Frontal cortex (tissue), 4 donors: ENCODE measurements at places on chromosomes 1 and 21.

DNA sequence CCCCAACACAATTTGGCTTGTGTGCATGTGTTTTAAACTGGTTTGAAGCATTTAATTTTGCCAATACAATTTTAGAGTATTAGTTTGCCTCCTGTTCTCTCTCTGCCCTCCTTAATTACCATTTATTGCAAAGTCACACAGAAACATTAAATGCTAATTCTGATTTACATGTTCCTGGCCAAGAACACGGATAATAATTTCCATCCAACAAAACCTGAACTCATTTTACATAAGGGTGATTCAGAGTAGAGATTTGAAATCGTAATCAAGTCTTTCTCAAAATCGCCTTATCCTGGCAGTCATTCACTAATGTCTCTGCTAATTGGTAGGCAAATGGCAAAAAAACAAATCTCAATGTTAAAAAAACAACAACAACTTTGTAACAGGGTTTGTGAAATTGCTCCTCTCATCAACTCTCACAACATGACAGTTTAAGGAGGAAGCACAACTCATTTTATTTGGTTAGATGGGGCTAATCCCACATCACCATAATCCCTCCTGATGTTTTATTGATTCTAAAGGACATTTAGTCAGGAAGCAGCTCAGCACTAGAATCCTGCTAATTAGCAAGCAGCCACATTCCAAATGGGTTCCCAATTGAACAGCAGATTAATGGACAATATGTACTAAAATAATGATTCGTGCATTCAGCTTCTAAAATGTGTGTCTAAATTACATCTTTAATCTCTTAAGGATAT, 55.9 kb downstream of the C1orf87 start:
- DNase-seq: no peak

- DNase-seq: no peak
Measured at GRCh38 chr1:71118086-71118485, 37.3 kb upstream of the ZRANB2 start.

GRCh38 chr1:178134061-178134460, 40.2 kb downstream of the RASAL2 start:
- DNase-seq: no peak

DNA sequence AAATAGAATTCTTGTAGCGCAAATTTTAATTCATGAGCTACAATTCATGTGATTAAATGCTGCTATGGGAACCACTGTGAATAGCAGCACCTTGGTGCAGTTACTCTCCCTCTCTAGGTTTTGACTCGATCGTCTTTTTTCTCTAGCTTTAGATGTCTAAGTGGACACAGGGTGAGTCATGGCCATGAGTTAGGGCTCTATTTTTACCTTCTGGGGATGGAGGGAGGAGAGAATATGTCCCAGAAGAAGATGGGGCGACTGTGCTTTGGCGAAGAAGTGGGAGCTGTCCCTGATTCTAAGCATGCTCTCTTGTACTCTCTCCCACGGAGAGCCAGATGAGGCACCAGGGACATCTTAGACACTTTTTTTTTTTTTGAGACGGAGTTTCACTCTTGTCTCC, 1.6 kb upstream of the OR2B11 start:
- DNase-seq: no peak

DNA sequence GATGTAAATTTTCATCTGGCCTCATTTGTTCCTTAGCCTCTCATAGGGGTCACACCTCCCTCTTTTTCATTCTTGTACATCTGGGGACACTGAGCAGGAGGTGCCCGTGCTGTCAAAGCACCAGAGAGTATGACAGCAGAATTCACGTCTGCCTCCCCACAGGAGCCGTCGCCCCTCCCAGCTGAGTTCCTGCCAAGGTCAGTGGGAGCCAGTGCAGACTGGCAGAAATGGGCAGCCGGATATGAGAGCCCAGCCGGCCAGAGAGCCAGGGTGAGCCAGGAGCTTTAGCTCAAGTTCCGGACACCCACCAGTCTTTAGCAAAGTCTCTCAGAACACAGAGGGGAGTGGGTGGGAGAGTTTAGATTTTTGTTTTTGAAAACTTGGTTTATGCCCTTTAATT, 21.9 kb downstream of the GPR137B start:
- no peak for DNase-seq

DNA sequence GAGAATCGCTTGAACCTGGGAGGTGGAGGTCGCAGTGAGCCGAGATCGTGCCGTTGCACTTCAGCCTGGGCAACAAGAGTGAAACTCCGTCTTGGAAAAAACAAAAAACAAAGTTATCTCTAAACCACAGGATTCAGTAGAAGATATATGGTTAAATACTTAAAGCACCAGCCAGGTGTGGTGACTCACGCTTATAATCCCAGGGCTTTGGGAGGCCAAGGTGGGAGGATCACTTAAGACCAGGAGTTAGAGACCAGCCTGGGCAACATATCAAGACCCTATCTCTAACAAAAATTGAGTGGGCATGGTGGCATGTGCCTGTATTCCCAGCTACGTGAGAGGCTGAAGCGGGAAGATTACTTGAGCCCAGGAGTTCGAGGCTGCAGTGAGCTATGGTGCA, 5.6 kb downstream of the NECAP2 start:
- no peak for DNase-seq

GRCh38 chr1:222691016-222691415, 21.3 kb downstream of the AIDA start:
- DNase-seq: no peak

DNA sequence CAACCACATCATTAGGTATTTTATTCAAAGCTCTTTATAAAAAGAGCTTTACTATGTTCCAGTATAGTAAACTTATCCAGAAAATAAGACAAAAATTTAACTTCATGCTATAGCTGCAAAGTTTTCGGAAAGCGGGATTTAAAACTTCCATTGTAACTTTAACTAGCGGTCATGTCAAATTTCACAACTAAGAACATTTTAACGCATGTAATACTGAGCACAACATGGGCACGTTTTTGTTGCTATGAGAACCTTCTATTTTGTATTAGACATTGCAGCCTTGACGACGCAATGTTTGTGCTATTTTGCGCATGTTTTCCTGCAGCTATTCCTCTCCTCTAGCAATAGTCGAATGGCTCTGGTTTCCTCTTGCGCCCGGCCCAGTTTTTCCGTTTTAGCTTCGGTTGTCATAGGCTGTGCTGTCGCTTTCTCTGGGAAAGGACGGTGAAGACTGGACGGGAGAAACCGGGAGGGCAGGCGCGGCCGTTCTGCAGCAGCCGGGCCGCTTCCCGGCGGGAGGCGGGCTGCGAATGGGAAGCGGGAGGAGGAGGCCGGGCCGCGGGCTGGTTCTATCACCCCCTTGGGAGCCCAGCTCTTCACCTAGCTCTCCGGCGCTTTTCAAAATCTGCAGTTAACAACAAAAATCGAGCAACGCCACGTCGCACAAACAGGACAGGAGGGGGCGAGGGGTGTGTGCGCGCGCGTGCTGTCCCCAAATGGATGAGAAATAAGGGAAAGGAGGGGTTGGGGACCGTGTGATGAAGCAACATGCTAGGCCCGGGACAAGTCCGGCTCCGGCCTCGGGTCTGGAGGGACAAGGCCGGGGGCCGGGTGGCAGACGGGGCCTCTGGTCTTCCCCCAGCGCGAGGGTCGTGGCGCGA, 105.3 kb upstream of the HNRNPU start:
- peak; percentile 27 for DNase-seq

DNA sequence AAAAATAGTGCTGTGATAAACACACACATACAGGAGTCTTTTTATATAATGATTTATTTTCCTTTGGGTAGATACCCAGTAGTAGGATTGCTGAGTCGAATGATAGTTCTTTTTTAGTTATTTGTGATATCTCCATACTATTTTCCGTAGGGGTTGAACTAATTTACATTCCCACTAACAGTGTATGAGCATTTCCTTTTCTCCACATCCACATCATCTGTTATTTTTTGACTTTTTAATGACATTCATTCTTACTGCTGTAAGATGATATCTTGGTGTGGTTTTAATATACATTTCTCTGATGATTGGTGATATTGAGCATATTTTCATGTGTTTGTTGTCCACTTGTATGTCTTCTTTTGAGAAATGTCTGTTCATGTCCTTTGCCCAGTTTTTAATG, 78.3 kb downstream of the NIBAN1 start:
- no peak for DNase-seq

DNA sequence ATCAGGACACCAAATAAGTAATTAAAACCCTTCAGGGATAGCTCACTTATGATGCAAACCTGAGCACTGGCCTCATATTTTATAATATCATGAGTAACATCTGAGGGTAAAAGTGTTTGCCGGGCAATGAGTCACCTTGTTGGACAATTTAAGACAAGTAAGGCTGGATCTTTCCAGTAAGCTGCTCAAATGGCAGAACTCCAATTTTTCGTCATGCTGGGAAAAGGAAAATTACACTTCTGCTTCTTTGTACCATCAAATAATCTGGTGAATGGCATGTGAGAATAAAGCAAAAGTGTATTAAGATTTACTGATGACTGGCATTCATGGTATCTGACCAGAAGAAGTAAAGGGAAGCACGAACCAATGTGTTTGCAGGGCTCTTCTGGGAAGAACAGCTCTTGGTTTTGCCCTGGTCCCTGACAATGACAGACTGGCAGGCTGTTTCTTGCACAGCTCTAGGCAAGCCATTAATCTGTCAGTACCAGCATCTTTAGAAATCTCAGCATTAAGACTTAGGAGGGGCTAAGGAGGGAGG, 392.2 kb downstream of the VAV3 start:
- no peak for DNase-seq

- peak; percentile 60 for DNase-seq
Measured at GRCh38 chr1:12230549-12231275, 882 bp downstream of the VPS13D start.

DNA sequence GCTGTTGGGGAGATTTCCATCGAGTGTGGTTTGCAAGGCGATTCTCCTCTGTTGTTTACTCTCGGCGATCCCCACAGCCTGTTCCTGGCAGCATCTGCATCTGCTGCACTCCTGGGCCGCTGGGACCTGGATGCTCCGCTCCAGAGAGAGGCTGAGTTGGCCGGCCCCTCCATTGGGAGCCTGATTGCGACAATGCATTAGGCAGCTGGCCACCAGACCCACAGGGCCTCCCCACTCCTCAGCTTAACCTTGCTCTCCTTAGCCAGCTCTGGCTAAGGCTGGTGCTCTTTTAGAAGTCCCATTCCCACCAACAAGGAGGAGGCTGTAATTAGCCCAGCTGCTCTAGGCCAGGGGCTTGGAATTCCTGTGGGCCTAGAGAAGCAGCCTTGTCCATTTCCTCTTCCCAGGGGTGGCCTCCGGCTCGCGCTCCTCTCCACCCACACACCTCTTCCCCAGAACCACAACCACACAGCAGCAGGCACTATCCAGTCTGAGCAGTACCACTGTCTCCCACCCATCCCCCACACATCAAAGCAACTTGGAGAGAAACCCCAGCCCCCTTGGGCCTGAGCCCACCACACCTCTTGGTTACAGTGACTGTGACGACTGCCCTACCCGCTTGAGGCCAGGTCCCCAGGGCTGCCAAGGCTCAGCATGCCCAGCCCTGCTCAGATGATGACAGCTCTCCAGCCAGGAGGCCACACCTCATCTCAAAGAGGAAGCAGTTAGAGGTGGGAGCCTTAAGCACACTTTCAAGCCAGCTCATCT, 193.8 kb upstream of the EDN2 start:
- DNase-seq: no peak

DNA sequence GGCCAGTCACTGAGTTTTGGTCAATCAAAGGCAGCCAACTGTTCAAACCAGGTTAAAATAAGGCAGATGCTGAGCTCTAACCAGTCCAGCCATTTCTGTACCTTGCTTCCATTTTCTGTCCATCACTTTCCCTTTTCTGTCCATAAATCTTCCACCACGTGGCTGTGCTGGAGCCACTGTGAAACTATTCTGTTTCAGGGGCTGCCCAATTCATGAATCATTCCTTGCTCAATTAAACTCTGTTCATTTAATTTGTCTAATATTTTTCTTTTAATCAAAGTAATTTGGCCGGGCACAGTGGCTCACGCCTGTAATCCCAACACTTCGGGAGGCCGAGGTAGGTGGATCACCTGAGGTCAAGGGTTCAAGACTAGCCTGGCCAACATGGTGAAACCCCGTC, 22.7 kb upstream of the LGALS8 start:
- no peak for DNase-seq

- no peak for DNase-seq
Measured at GRCh38 chr1:143699731-143700130, 272.1 kb downstream of the FAM72C start.

DNA sequence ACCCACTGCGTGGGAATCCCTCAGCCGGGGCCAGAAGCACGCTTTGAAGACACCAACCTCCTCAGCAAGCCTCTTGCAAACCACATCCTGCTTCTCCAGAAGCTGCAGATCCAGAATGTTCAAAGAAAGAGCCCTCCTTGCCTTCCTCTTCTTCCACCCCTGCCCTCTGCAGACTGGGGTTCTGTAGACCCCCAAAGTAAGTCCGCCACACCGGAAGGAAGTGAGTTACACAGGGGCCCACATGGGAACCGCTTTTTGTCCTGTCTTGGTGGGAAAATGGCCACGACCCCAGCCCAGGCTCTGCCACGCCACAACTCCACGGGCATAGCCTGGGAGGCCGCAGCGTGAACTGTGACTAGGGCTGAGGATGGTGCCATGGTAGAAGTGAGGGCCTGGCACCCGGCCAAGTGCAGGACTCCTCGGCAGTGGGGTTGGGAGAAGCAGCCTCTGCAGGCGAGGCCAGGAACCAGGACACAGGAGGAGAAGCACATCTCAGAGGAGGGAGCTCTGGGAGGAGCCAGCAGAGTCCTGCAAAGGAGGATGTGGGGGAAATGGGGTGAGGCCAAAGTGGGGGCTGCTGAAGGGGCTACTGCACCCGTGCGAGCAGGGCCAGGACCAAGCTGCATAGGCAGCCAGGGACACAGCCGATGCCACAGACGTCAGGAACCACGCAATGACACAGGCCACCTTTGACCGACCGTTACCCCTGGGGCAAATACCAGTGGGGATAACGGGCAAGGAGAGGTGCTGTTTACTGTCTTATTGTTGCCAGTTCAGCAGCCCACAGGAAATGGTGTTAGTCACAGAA, 30.9 kb downstream of the PDE9A start:
- DNase-seq: peak; percentile 51

DNA sequence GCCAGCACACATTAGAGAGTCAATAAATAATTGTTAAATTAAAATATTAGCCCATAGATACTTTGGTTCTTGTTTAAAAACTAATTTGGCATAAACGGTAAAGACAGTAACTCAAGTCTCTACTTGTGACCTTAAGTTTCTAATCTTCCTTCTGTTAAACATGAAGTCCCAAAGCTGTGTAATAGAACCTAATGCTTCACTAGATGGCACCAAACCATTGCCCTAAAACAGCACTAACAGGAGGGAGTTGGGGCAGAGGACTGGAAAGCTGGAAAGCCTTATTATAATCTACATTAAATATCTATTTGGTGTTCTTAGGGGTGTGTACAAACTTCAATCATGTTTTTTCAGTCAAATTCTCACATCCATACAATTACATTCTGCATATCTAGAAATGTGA, 176.7 kb downstream of the OLFM3 start:
- DNase-seq: no peak
